ENCODE measurements at places on chromosomes 7 and 10. TPM values are rescaled to one million over a fixed set of nuclear protein-coding genes. Genes with fewer than 3 reads are reported as not detected.

Gene PON1
- not detected for polyA plus RNA-seq

Gene PSD
- 1.8 TPM for polyA plus RNA-seq

Gene PNLIPRP2
- not detected for polyA plus RNA-seq

Gene SORCS1
- polyA plus RNA-seq, result 0.01 TPM

Gene CALML5
- not detected for polyA plus RNA-seq

Gene PSMC2
- 179 TPM for polyA plus RNA-seq

Gene TLX1
- polyA plus RNA-seq, result not detected

Gene AOAH
- not detected for polyA plus RNA-seq

Gene CCL24
- polyA plus RNA-seq, result not detected

Gene CASP2
- polyA plus RNA-seq, result 16.0 TPM

Gene LRGUK
- 0.05 TPM for polyA plus RNA-seq

Gene BMPER
- polyA plus RNA-seq, result 8.8 TPM

Gene PNLIP
- not detected for polyA plus RNA-seq

Gene MLXIPL
- not detected for polyA plus RNA-seq

Gene FXYD4
- polyA plus RNA-seq, result not detected

Gene STEAP1B
- polyA plus RNA-seq, result 1.4 TPM

Gene SPDYE9
- not detected for polyA plus RNA-seq

Gene IRF5
- polyA plus RNA-seq, result 0.36 TPM

Gene DOCK4
- polyA plus RNA-seq, result 0.15 TPM

Gene RTKN2
- polyA plus RNA-seq, result 1.5 TPM

Gene ODAD2
- 3.9 TPM for polyA plus RNA-seq

Gene SPAG6
- polyA plus RNA-seq, result not detected

Gene MKRN1
- 61.2 TPM for polyA plus RNA-seq

Gene LRRN3
- polyA plus RNA-seq, result 12.7 TPM

Gene ITGB8
- polyA plus RNA-seq, result 0.64 TPM

Gene IKZF1
- not detected for polyA plus RNA-seq

Gene HOXA11
- polyA plus RNA-seq, result 34.0 TPM

Gene NRF1
- polyA plus RNA-seq, result 13.3 TPM

Gene PALD1
- polyA plus RNA-seq, result 0.10 TPM

Gene ACSM6
- not detected for polyA plus RNA-seq

Gene CPA1
- not detected for polyA plus RNA-seq

Gene PNLIPRP1
- polyA plus RNA-seq, result not detected

Gene ACHE
- polyA plus RNA-seq, result 0.05 TPM

Gene IFIT2
- polyA plus RNA-seq, result 11.4 TPM

Gene CAV2
- 245 TPM for polyA plus RNA-seq

Gene LOXL4
- 67.9 TPM for polyA plus RNA-seq

Gene KMT2C
- 6.9 TPM for polyA plus RNA-seq

Gene C10orf53
- not detected for polyA plus RNA-seq

Gene ACTL6B
- not detected for polyA plus RNA-seq

Gene CHST3
- polyA plus RNA-seq, result 20.9 TPM

Gene HTR5A
- not detected for polyA plus RNA-seq

Gene DNAJC12
- 0.13 TPM for polyA plus RNA-seq

Measured in BJ (cell line).